ENCODE measurements at places on chromosomes 4 and X.
A peak's percentile ranks its signal among the peaks of the same experiment; 100 is the strongest.

- DNase-seq, result no peak
Measured at GRCh38 chrX:140346729-140347128, 158.1 kb downstream of the SOX3 start.

DNA sequence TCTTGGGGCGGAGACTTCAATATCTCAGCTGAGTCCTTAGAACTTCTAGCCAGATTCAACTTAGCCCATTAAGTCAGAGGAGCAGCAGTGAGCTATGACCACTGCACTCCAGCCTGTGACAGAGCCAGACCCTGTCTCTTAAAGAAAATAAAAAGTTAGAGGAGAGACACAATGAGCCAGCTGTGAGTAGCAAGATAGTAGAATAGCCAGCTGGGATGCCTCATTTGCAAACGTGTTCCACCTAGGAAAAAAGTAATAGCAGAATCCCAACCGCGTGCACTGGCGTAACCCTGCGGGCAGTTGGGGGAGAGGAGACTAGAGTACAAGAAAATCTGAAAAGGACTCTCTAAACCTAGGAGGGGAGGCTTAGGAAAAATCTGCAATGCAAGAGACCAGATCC, 133.2 kb upstream of the ANXA3 start:
- DNase-seq, result no peak

DNA sequence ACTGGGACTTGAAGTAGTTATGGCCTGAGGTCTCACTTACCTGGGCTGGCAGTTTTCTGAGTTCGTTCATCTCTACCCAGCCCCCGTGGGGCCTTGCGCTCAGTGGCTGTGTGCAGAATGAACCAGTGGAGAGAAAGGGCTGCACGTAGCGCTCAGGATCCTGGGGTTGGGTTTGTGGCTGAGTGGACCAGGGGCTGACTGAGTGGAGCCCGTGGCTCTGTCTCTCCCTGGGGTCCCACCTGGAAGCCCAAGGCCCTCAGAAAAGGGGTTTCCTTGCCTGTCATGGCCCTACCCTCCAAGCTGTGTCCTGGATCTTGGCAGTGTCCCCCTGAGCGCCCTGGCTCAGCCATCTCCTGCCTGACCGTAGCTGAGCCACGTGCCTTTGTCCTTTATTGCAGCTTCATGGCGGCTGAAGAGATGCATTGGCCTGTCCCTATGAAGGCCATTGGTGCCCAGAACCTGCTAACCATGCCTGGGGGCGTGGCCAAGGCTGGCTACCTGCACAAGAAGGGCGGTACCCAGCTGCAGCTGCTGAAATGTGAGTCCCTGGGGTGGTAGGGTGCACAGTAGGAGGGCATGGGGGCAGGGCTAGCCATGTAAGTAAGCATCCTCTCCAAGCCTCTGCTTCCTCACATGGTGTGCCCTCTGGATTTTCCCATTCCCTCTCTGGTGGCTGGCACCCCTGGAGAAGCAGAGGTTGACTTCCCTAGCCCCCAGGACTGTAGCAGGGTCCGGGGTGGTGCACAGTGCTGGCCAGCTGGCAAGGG, 23.2 kb upstream of the ADD1 start:
- DNase-seq, result no peak

- DNase-seq, result no peak
Measured at GRCh38 chrX:43005561-43005960, 227.6 kb upstream of the PPP1R2C start.

- DNase-seq, result no peak
Measured at GRCh38 chr4:77126809-77127208, 30.2 kb upstream of the CCNG2 start.

DNA sequence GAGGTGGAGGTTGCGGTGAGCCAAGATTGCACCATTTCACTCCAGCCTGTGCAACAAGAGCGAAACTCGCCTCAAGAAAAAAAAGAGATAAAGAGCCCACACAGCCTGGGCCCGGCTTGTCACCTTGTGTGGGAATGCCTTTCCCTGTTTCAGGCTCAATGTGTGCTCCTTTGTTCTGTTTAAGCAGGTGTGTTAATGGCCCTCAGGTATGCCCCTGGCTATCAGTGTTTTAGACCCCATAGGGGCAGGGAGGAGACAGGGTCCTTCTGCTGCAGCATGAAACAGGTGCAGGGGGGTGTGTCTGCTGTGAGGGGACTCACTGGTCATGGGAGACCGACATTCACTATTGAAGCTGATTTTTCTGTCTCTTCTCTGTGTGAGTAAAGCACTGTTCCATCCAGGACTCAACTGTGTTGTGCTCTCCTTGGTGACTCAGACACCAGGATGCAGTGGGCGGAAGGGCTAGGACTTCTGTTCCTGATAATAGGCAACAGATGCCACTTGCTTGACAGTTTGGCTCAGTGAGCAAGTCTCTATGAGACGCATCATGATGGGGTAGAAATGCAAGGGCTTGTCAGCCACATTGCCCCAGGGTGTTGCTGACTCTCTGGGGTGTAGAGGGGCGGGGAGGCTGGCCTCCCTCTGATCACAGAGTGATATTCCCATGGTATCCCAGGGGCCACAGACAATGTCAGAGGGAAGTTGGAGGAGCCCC, 15.6 kb upstream of the LAP3 start:
- no peak for DNase-seq

DNA sequence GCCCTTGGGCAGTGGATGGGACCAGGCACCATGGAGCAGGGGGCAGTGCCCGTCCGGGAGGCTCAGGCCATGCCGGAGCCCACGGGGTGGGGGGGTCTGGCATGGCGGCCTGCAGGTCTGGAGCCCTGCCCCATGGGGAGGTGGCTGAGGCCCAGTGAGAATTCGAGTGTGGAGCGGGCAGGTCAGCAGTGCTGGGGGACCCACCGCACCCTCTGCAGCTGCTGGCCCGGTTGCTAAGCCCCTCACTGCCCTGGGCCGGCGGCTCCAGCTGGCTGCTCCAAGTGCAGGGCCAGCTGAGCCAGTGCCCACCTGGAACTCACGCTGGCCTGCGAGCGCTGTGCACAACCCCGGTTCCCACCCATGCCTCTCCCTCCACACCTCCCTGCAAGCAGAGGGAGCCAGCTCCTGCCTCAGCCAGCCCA, 1157.9 kb upstream of the ADGRL3 start:
- no peak for DNase-seq

DNA sequence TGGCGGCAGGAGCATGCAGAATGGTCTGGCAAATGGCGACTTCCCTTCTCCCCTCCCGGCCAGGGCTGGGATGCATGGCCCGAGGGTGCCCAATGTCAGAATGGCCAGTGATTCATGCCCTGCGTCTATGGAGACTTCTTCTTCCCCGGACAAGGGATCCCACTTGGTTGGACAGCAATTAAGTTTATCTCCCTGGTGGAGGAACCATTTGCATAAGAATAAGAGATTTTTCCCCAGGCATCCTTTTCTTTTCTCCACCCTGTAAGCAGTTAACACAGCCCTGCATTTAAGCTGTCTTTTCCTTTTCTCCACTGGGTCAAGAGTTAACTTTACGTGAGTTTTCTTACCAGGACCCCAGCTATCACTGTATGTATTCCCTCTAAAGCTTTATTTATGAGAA, 856.6 kb downstream of the GLUD2 start:
- no peak for DNase-seq

DNA sequence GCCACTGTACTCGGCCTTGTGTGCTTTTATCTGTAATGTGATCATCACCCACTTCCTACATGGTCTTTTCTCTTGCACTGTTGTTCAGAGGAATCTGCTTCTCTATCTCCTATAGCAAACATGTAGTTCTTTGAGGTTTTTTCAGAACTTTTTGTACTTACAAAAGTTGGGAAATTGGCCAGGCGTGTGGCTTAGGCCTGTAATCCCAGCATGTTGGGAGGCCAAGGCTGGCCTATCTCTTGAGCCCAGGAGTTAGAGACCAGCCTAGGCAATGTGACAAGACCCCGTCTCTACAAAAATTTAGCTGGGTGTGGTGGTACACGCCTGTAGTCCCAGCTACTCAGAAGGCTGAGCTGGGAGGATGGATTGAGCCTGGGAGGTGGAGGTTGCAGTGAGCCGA, 30.4 kb downstream of the TAF1 start:
- no peak for DNase-seq

DNA sequence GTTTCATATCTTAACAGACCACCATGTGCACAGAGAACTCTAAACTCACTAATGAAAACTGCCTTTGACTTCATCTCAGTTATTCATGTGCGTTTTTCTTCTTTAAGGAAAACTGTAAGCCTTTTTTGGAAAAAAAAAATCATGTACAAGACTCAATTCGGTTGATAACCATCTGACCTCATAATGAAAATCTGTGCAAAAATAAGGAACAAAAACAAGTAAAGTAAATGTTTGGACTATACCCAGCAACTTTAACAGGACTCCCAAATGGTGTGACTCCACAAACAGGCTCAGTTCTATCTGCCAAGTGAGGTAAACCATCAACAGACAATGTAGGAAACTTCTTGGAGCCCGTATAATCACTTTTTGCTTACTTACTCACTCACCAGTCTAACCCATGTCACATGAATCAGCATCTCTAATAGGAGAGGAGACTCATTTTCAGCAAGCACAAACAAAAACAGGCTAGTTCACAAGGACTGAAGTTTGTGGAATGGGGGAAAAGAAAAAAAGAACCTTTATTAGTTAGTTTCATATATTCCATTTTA, 9.3 kb downstream of the APOO start:
- DNase-seq, result no peak

- DNase-seq, result no peak
Measured at GRCh38 chrX:111719426-111720210, 38.6 kb downstream of the ALG13 start.

GRCh38 chr4:183038436-183038835, 60.6 kb upstream of the WWC2 start:
- no peak for DNase-seq

DNA sequence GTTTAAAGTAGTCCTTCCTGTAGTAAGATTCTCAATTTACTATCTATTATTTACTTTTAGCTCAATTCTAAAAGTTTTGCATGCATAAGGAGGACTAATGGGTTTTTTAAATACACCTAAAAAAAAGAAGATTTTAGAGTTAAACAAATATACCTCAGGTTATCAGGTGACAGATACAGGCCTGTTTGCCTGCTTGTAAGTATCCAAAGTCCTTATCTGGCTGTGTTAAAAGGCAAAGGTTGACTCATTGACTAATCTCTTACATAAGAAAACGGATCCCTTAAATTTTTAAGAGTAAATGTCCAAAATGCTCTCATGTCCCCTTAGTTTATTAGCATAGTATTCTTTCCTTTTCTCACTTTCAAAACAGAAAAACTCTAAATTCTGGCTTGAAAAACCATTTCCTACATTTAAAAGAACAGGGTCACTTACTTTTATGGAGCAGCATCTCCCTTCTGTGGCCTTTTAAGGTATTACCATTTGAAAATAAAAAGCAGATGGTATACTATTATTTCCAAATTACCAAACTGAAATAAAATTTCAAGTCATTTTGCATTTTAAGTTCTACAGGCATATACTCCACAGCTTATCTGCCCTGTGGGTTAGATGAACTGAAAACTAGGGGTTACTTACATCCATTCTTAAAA, 4.5 kb downstream of the CBR4 start:
- no peak for DNase-seq

DNA sequence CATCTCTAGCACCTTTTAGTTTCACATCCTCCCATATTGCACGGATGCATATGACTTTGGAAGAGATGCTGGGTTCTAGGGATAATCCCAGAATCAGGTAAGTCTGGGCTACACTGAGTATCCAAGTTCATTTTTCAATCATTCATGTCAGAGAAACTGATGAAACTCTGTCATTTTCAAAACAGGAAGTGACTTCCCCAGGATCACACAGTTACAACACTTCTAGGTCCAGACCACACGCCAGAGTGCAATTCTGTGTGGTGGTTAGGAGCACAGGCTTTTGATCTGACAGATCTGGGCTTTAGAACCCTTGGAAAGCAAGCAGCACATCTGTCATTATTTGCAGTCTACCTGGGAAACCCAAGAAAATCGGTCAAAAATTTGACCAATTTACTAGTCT, 52.1 kb upstream of the CDKN2AIP start:
- no peak for DNase-seq

GRCh38 chr4:5381961-5382441, 326.4 kb downstream of the EVC2 start:
- DNase-seq, result no peak

- DNase-seq, result no peak
Measured at GRCh38 chr4:181258569-181258968, 984.6 kb upstream of the TENM3 start.

- no peak for DNase-seq
Measured at GRCh38 chr4:138943893-138944292, 71.7 kb upstream of the NOCT start.

DNA sequence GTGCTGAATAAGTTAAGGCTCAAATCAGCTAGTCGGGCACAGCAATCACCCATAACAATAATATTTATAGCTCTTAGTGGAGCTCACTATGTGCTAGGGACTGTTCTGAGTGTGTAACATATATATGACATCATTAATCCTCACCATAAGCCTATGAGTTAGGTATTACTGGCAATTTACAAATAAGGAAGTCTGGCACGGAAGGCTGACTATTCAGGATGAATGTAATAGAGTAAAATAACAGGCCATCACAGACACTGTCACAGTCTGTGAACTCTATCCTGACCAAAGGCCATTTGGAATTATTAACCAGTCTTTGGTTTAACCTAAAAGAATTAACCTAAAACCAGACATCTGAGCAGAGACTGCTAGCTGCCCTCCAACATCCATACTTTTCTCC, 119.3 kb downstream of the C4orf51 start:
- DNase-seq, result no peak

- DNase-seq, result no peak
Measured at GRCh38 chr4:88584471-88584900, 7.8 kb upstream of the HERC3 start.

DNA sequence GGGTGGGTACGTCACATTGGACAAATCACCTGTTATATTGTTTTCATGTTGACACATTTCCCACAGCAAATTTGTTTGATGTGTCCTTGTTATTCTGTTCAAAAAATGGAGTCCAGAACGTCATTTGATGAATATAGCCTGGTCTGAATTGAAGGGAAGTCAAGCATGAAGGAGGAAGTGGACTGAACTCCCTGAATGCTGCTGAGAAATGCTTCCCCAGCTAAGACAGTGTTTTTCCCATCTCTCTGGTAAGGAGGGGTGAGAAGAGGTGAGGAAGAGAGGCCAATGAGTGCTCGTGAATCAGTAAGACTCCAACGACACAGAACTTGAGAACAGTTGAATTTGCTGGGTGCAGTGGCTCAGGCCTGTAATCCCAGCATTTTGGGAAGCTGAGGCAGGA, 127.4 kb downstream of the RBM47 start:
- DNase-seq, result no peak

DNA sequence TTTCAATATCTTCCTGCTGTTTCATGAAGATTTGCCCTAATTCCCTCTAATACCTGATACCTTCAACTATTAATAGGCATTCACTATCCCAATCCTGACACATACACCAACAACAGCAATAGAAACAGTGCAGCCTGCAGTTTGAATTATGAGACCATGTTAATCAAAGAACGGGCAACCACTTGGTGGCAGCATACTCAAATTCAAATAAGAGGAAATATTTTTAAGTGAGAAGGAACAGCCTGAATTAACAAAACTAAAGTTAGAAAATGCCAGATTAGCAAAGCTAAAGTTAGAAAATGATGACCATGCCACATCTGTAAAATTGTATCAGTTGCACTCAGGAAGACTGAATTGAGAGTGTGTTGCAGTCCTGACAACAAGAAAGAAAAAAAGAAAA, 204.9 kb downstream of the SMARCA1 start:
- peak; percentile 2 for DNase-seq

All from LoVo (cell line).